Stimulated activated CD4-positive, alpha-beta T cell treated with anti-CD3 and anti-CD28 coated beads, Interleukin-12 subunit alpha, Interleukin-12 subunit beta, amount 100 ng/mL, for 24 hours (primary cell): ENCODE measurements at places on chromosomes 3 and 15.
A peak's percentile ranks its signal among the peaks of the same experiment; 100 is the strongest.

GRCh38 chr3:132380920-132381319 is 36.4 kb upstream of the DNAJC13 start:
- DNase-seq = no peak

GRCh38 chr15:67180514-67181191 is 73.8 kb downstream of the AAGAB start:
- DNase-seq = no peak

- peak; percentile 18 for DNase-seq
Measured at GRCh38 chr15:63599401-63600000, 2.3 kb downstream of the FBXL22 start.

DNA sequence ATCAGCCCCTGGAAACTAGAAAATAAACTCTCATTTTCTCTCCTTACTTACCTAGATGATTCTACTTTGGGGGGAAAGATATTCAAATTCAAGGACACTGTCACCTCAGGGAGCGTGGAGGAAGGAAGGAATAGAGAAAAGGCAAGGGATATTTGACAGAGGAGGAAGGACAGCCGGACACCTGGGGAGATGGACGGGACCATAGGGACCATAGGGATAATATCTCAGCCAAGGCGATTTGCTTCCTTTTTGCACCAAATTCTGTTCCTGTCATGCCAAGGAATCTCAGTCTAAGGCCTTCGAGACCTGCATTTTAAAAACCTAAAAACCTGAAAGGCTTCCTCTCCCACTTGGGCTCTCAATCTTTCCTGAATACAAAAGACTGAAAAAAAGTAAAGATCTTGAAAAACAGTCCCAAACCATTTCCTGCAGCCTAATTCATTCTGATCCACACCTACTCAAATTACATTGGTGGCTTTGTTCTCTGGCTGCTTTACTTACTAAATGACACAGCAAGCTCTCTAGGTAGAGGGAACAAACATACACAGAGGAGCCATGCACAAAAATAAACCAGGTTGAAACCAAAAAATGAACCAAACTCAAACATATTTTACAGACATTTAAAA is 73.9 kb upstream of the SLC24A5 start:
- DNase-seq = no peak

DNA sequence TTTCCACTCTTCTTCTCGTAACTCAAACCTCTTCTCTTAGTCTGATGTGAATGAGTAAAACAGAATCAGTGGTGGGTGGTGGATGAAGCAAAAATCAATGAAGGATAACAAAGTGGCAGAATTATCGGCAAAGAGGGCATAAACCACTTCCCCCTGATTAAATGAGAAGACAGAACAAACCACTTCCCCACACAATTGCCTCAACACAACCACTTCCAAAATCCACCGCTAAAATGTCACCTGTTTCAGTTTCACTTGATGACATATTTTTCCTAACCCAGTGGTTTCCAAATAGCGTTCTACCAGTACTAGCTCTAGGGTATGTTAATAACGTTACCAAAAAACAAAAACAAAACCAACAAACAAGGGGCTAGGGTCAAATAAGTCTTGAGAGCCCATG is 478.7 kb upstream of the WNT5A start:
- DNase-seq = no peak

DNA sequence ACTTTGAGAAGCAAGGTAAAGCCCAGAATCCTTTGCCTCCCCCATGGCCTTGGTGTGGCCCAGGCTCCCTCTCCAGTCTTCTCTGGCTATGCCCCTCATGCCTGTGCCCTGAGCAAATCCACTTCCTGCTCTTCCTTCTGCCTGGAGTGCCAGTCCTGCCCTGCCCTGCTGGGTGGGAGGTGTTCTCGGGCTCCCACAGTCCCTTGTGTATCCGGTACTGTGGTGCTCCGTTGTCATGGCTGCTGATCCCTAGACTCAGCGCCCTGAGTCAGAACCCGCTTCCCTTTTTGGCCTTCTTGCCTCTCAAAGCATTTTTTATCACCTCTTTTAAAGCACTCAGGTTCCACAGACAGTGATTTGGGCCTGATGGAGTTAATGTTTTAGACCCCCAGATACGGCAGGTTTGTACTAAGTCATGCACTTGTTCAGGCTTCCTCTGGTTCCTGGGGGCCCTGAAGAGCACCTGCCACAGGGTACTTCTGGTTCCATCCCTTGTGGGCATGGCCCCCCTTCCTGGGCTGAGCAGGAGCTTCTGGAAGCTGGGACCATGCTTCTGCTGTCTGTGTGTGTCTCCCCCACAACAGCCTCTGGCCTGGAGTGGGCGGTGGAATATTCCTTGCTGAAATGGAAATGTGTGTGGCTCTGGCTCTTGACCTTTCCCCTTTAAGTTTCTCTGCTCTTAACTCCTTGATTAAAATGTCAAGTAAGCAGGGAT is 29.6 kb upstream of the ADAMTS7 start:
- DNase-seq = no peak

GRCh38 chr3:127475391-127475790 is 115.1 kb downstream of the TPRA1 start:
- no peak for DNase-seq

DNA sequence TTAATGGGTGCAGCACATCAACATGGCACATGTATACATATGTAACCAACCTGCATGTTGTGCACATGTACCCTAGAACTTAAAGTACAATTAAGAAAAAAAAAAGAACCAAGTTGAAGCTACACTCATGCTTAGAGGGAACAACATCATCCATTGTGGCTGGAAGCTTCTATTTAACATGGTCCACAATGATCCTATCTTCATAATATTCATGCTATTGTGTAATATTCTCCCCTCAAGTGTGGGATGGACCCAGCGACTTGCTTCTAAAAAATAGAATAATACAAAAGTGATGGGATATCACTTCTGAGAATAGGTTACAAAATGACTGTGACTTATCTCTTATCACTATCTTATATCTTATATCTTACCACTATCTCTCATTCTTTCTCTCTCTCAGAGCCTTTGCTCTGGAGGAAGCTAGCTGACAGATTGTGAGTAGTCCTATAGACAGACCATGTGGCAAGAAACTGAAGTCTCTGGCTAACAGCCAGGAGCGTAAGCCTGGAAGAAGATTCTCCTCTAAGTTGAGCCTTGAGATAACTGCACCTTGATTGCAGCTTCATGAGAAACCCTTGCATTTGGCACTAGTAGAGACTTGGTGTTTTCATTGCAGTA is 198.5 kb upstream of the MRPL3 start:
- DNase-seq = no peak

GRCh38 chr3:53675942-53676341 is 170.3 kb downstream of the CHDH start:
- no peak for DNase-seq

- DNase-seq = no peak
Measured at GRCh38 chr15:62412686-62413085, 247.6 kb upstream of the C2CD4B start.

GRCh38 chr3:124602980-124603627 is 127.1 kb upstream of the UMPS start:
- no peak for DNase-seq

- no peak for DNase-seq
Measured at GRCh38 chr15:37132826-37133417, 32.6 kb upstream of the MEIS2 start.

DNA sequence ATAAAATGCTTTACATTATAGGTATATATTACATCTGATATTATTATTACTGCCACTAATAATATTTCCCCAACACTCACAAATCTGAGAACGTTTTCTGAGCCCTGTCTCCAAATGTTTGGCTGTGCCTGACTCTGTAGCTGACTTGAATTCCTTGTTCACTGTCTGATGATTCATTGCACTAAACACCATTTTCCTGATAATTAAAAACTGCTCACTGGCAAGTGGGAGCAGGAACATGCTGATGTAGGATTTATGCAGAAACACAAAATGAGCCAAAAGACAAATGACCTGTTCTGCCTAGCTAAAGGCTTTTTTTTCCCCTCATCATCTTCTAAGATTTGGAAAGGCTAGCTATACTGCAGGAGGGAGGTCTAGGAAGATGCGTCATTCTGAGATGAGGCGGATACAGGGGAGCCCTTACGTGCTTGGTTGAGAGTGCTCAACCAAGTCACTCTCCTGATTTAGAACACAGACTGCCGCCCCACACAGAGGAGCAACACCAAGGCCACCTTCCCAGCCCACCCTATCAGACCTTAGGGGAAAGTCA is 380.7 kb downstream of the EPHB1 start:
- DNase-seq = no peak

- no peak for DNase-seq
Measured at GRCh38 chr3:127820221-127820825, 2.0 kb downstream of the MGLL start.

DNA sequence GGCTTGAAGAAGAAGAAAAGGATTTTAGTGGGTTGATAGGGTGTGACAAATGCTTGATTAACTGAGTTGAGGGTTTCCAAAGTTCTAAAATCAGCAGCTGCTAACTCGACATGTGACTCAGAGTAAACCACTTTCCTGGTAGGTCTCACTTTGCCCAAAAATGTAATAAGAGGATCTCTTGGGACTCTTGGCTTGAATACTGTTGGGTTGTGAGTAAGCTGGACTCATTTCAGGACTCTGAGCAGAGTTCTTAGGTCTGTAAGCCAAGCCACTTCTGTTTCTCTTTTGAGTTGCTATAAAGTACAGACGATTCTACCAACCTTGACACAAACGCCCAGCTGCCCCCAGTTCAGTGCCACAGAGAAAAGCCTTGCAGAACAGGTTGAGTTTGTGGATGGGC is 241.1 kb downstream of the ZNF621 start:
- DNase-seq = no peak

DNA sequence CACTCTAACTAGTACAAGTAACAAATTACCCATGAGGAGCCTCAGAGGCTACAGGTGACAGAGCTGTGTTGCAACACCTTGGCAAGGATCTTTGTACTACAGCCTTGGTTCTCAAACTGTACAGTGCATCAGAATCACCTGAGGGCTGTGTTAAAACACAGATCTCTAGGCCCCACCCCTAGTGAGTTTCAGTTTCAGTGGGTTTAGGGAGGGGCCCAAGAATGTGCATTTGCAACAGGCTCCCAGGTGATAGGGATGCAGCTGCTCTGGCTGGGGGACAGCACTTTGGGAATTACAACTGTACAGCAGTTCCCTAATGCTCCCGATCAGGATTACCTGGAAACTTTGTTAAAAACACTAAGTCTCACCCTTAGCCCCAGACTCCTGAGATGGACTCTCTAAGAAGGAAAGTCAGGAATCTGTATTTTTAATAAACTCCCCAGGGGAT is 66.1 kb upstream of the NR2F2 start:
- DNase-seq = no peak

- DNase-seq = no peak
Measured at GRCh38 chr3:196162679-196163078, 48.5 kb downstream of the ZDHHC19 start.

GRCh38 chr15:69755551-69756310 is 303.1 kb downstream of the RPLP1 start:
- peak; percentile 60 for DNase-seq

GRCh38 chr3:185503521-185503920 is 4.7 kb upstream of the TMEM41A start:
- DNase-seq = no peak

DNA sequence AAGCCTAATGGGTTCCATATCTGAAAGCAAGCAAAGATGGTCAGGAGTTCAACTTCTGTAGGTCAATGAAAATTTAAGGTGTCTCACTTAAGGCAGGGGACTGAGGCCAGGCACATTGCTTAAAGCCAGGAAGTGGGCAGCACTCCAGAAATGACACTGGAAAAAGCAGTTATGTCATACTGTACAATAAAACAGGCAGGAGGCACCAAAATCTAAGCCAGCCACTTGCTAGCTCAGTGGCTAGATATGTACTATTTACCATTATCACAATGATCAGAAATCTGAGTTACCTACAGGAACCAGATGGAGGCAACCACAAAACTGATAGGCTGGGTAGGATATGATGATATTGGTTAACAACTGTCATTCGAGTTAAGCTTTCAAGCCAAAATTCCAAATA is 57.3 kb downstream of the FRMD5 start:
- DNase-seq = no peak

DNA sequence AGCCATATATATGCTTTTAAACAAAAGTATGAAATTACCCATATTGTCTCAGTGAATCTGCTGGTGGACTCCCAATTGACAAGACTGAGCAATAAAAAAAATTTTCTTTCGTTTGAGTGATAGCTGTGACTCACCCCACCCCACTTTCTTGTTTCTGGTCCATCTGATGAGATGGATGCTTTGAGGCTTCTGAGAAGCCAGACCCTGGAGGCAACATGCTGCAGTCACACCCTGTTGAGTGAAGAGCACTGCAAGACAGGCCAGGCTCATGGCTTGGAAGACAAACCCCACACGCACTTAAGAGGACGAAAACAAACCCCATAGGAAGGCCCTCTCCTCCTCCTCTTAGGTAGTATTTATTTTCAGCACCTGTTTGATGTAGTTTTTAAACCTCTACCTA is 276.0 kb upstream of the TTC14 start:
- no peak for DNase-seq

DNA sequence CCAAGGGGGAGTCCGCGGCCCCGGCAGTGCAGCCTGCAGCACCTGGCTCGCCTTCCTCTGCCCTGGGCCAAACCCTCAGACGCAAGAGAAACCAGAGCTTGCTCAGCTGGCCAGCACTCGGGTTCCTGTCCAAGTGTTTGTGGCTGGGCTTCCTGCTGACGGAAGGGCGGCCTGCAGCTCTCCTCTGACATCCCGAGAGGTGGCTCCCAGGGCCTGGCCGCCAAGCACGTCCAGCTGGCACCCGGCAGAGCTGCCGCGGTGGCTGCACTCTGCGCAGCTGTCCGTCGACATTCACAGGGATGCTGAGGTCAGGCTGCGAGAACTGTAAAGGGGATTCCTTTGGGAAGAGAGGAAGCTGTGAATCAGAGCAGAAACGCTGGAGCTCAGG is 85.6 kb downstream of the CPN2 start:
- DNase-seq = no peak

DNA sequence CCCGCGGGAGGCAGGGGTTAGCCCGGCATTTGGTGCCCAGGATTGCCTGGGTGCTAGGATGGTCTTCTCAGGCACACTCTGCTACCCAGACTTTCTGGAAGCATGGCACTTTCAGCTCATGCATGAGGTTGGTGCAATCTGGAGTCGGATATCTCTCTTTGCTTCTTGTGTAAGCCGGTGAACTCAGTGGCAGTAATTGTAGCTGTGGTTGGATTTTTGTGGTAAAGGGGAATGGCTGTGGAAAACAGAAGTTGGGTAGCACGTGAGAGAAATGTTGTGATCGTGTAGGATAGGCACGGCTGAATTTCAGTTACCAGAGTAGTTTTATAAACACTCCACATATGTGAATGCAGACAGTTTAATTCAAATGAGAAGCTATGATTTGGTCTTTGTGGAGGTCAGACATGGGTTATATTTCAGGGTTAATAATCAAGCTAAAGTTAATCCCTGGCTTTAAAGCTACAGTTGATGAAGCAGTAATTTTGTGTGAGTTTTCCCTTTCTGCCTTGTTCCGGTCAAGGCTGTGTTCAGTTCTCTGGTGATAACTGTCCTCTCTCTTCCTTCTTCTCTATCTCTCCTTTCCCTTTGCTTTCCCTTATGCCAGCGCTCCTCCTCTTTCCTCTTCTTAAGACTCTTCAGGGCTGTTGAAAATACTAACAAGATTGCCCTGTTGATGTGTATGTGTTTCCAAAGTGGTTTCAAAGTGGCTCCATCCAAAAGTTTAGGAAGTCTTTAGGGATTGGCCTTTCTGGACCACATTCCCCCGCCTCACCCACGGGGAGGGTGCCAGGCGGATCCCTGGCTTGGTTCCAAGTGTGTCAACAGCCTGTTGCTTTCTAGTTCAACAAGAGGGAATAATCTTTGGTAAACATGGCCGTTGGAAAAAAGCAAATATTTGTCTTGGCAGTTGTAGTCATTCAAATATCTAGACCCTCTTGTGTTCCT is 404.6 kb upstream of the C2CD4B start:
- DNase-seq = no peak

GRCh38 chr3:9111866-9112265 is 137.6 kb downstream of the SRGAP3 start:
- DNase-seq = no peak
